ENCODE measurements at places on chromosomes 12 and 14. TPM values are rescaled to one million over a fixed set of nuclear protein-coding genes. Genes with fewer than 3 reads are reported as not detected.

The CPNE8 gene
- total RNA-seq: 2.8 TPM

DNA sequence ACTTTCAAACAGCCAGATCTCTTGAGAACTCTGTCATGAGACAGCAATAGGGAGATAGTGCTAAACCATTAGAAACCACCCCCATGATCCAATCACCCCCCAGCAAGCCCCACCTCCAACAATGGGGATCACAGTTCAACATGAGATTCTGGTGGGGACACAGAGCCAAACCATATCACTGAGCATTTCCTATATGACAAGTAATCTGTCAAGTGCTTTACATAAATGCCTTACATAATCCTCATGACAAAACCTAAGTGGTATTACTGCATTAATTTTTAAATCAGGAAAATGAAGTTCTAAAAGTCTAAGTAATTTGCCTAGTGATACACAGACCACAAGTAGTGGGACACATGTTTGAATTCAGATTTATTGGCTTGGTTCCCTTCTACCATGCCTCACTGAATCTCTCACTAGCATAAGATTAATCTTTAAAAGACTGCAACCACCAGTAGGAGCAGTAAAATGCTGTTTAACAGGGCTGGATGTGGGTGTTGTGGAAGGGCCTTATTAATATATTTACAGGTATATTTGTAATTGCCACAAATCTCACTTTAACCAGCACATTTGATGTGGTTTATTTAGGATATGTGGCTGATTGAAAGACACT is 323.1 kb upstream of the FBXO33 start:
- no peak overlapping the region for H3K4me3 ChIP-seq
- H3K27me3 ChIP-seq: no peaks in the 10 kb centered on the region
- H3K36me3 ChIP-seq: no peaks in the 10 kb centered on the region
- DNase-seq: no peak

The OTOGL gene
- total RNA-seq: not detected

GRCh38 chr14:95386536-95387095 is 66.9 kb upstream of the CLMN start:
- no peak overlapping the region for H3K4me3 ChIP-seq
- no peaks in the 10 kb centered on the region for H3K4me1 ChIP-seq
- H3K36me3 ChIP-seq: no peaks in the 10 kb centered on the region

The SERPINA9 gene
- not detected for total RNA-seq

GRCh38 chr12:93441081-93441616 is 598 bp downstream of the UBE2N start:
- H3K4me1 ChIP-seq: peaks cover 46% of the 10 kb centered on the region

- H3K36me3 ChIP-seq: no peaks in the 10 kb centered on the region
- DNase-seq: no peak
- H3K4me3 ChIP-seq: no peak overlapping the region
- H3K27me3 ChIP-seq: no peaks in the 10 kb centered on the region
- H3K27ac ChIP-seq: no peak overlapping the region
Observed at GRCh38 chr12:76345569-76345968, 2.6 kb downstream of the BBS10 start.

DNA sequence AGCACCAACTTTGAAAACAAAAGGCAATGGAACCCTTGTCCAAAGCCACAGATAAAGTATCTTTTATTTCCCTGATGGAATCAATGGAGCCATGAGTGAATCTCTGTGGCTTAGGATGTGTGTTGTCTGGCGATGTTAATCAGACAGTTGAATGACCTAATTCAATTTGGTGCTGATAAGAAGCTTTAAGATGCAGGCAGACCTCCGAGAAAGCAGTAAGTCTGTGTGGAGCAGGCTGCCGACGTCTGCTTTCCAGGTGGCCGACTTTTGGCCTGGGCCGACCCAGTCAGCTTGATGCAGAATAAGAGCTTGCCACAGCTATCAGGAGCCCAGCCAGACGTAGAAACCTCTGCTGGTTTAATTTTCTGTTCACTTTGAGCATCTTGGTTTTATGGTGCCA is 21.1 kb upstream of the TMEM132C start:
- no peak for DNase-seq
- H3K27me3 ChIP-seq: no peaks in the 10 kb centered on the region
- H3K27ac ChIP-seq: no peak overlapping the region
- no peak overlapping the region for H3K4me3 ChIP-seq

DNA sequence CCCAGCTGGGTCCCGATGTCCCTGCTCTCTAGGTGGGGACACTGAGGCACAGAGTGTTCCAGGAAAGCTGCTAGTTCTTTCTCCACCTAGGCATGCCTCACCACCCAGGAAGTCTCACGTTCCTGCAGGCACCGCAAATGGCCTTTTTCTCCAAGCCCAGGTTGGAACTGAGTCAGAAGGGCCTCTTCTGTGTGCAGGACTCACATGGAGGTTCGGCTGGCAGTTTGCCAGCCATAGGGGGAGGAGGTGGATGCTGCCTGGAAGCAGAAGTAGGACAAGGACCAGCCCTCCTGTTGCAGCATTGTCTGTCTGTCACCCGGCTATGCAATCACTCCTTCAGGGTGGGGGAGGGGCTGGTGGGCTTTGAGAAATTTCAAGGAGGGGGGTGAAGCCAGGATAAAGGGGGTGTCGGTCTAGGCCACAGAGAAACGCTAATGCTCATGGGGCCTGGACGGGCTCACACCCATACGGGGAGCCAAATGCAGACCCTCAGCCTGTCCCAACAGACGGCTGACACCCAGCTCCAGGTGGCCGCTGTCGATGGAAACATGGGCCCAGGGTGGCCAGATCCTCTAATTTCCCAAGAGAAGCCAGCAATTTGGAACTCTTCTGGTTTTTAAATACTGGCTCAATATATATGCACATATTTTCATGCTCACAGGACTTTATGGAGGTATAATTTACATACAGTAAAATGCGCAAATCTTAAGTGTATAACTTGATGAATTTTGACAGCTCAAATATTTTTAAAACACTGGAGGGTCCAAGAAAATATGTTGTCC is 120.5 kb downstream of the PHETA1 start:
- DNase-seq: no peak
- no peaks in the 10 kb centered on the region for H3K36me3 ChIP-seq
- H3K4me1 ChIP-seq: no peaks in the 10 kb centered on the region
- no peaks in the 10 kb centered on the region for H3K27me3 ChIP-seq
- H3K4me3 ChIP-seq: no peak overlapping the region

DNA sequence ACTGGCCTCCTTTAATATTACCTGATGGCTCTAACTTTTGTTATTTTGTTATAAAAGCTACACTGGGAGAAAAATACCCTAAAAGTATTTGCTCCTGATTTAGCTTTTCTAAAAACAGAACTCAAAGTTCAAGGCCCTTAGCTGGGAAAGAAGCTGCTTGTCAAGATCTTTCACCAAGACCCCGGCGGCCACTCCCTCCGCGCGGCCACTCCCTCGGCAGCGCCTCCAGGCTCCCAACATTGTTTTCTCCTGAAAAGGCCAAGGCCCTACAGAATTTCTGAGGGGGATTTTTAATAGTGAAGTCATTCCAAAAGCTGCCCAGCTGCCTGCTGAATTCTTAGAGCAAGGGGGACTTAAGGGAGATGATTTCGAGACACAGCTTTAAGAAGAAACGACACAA is 96.4 kb downstream of the NTN4 start:
- no peak for DNase-seq
- H3K27me3 ChIP-seq: no peaks in the 10 kb centered on the region
- no peaks in the 10 kb centered on the region for H3K36me3 ChIP-seq
- no peaks in the 10 kb centered on the region for H3K4me1 ChIP-seq
- H3K27ac ChIP-seq: no peak overlapping the region

GRCh38 chr12:1946296-1946695 is 27.8 kb upstream of the CACNA2D4 start:
- no peak for DNase-seq
- no peak overlapping the region for H3K27ac ChIP-seq
- peaks cover 34% of the 10 kb centered on the region for H3K36me3 ChIP-seq
- H3K4me3 ChIP-seq: no peak overlapping the region

The ARHGDIB gene
- total RNA-seq: 1,212 TPM

DNA sequence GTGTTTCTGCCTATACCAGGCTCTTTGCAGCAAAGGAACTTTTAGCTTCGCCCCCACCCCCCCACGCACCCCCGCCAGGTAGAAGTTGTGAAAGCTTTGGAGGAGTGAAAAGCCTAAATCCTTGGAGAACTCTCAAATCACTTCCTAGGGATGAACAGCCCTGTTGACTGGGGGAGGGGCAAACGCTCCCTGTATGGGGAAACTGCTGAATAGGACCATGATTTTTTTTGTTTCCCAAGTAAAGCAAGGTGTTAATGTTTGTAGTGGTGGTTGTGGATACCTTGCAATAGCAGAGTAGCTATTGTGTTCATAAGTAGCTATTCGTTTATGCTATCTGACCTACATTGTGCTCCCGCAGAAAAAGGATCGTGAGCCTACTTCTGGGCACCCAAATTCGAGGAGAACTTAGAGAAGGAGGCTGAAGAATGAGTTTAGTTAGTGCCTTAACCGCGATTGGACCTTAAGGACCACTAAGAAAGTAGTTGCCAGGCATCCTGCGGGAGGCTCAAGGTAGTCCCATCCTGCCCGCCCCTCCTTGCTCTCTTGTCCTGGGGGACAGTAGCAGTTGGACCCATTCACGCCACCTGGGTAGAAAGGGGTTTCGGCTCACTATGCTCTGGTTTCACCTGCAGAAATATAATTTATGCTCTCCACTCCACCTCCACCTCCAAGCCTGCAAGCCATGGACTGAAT is 901 bp upstream of the NFKBIA start:
- no peak for DNase-seq
- peaks cover 47% of the 10 kb centered on the region for H3K4me1 ChIP-seq
- peak overlapping the region; percentile 12 for H3K27ac ChIP-seq
- peak overlapping the region; percentile 92 for H3K4me3 ChIP-seq
- no peaks in the 10 kb centered on the region for H3K27me3 ChIP-seq

DNA sequence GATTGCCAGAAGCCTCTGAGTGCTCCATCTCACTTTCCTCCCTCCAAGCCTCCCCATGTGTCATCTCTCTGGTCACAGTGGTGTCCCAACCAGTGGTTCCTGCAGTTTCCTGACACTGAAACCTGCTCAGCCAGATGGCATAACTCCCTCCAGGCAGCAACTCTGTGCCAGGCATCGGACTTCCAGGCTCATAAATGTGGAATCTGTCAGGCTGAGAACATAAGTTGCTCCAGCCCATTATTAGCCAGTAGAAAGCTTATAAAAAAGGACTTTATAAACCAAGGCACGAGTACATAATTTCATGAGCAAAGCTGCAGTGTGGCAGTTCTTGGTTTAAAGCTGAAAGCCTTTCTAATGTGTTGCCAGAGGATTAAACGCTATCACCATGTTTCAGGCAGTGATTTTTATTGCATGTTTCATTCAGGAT is 194.3 kb downstream of the DACT1 start:
- H3K4me1 ChIP-seq: peaks cover 1% of the 10 kb centered on the region
- no peak overlapping the region for H3K27ac ChIP-seq
- no peaks in the 10 kb centered on the region for H3K27me3 ChIP-seq
- H3K36me3 ChIP-seq: no peaks in the 10 kb centered on the region
- DNase-seq: no peak

DNA sequence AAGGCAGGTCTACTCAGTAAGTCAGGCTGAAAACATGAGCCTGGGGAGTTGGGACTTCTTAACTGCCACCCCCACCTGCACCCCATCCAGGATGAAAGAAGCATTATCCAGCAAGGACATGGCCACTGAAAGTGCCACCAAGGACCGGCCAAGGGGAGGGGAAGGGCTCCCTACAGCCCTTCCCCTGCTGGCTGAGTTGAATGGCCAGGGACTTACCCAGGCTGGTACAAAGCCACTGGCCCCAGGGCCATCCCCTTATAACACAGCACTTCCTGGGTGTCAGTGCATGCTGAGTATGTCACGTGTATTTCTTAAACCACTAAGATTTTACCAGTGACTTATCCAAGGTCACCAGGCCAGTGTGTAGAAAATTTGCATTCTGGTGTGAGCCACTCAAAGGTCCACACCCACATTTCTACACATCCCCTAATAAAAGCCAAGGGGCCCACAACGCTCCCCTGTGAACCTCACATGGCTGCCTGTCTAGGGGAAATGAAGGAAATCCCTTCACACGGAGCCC is 29.3 kb upstream of the ZFP36L1 start:
- peak overlapping the region; percentile 44 for H3K27ac ChIP-seq
- H3K27me3 ChIP-seq: no peaks in the 10 kb centered on the region
- H3K4me1 ChIP-seq: peaks cover 26% of the 10 kb centered on the region
- no peak for DNase-seq

The APOF gene
- total RNA-seq: not detected

The MYRFL gene
- total RNA-seq: not detected

- peaks cover 10% of the 10 kb centered on the region for H3K36me3 ChIP-seq
- peaks cover 6% of the 10 kb centered on the region for H3K4me1 ChIP-seq
- DNase-seq: no peak
- H3K27ac ChIP-seq: no peak overlapping the region
- H3K27me3 ChIP-seq: no peaks in the 10 kb centered on the region
Observed at GRCh38 chr14:70993931-70994330, 86.7 kb downstream of the PCNX1 start.

All from activated naive CD8-positive, alpha-beta T cell treated with anti-CD3 and anti-CD28 coated beads, Interleukin-2, amount 10 ng/mL, durations not matched to agents 7 days and 5 days (primary cell).